Non-pigmented ciliary epithelial cell (primary cell): ENCODE measurements at places on chromosomes 13 and 19.

DNA sequence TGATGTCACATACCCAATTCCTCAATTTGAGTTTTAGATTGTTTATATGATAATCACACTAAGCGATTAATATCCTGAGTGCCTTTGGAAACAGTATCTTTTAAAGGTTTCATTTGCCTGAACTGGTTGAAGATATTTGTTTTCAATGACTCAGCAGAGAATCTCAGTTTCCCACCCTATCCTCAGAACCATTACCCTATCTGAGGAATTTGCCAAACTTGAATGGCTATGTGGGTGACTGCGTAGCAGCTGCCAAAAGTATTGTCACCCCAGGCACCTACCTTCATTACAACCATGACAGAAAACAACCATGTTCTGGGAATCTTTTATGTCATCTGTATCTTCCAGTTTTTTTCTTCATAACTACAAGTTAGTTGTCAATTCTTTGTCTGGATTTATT lies 440.1 kb upstream of the NBEA start:
- no peak for DNase-seq

- DNase-seq = no peak
Observed at GRCh38 chr19:46714444-46715106, 2.3 kb downstream of the PRKD2 start.

- no peak for DNase-seq
Observed at GRCh38 chr19:5137571-5138124, 168.7 kb downstream of the KDM4B start.

DNA sequence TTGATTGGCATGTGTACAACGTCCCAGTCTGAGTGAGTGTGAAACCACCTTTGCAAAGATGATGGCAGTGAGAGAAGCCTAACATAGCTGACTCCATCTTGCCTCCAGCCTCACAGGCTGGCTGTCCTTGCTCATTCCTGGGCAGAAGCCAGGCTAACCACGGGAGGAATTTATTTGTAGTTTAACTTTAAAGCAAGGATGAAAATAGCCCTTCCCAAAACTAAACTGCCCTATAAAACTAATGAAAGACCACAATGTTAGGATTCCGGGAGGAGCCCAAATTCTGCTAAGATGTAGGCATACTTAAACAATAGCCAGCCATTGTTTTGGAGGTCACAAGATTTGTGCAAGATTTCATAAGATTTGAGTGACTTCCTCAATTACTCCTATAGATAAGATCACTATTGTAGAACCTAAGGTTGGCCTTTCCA lies 96.6 kb upstream of the LSM14A start:
- DNase-seq = no peak

DNA sequence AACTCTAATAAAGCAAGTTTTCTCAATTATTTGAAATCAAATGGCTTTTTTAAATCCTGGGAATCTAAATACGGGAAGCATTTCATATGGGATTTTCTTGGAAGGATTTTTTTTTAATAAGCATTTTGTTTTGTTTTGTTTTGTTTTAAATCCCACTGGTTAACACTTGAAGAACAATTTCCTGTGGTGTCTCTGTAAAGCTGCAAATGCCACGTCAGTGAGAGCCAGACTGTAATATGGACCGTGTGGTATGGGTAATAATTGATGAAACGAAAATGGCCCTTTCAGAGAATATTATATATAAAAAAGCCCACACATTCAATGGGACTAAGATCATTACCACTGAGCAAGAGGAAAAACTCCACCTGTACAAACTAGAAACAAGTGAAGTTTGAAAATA lies 33.9 kb upstream of the MIR17HG start:
- DNase-seq = no peak
